Activated T-helper 17 cell treated with anti-CD3 and anti-CD28 coated beads, Interleukin-2, amount 50 U/mL, for 72 hours (primary cell): ENCODE measurements at places on chromosomes 16 and 17.

GRCh38 chr17:50098583-50098982 is 3.4 kb downstream of the PDK2 start:
- ATAC-seq = no peak

DNA sequence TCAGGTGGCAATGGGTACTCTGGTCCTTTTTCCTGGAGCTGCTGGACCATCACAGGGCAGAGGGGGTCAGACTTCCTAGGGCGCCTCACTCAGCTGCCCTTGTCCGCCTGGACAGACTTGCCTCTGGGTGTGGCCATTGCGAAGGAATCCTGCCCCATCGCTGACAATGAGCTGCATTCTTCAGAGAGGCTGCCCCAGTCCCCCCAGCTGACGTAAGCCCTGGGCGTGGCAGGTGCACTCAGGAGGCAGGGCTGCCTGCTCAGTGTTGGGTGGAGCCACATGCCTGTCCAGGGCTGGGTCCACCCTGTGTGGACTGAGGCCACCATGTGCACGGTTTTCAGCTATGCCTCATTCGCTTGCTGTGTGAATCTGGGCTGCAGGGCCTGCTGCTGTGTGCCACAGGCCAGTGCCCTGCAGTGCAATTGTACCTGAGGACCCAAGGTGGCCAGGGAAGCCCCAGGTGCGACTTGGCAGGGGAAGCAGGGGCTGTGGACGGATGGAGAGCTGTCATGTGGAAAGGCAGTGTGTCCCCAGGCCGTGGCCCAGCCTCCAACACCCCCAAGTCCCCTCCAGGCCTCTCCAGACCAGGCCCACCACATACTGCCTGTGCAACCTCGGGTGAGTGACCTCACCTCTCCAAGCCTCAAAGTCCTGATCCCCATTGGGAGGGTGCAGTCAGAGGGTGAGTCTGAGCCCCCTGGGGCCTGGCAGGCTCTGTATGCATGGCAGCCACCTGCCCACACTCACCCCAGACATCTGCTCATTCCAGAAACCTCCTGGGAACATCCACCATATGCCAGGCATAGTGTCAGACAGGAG is 14.0 kb upstream of the MPRIP start:
- no peak for ATAC-seq

DNA sequence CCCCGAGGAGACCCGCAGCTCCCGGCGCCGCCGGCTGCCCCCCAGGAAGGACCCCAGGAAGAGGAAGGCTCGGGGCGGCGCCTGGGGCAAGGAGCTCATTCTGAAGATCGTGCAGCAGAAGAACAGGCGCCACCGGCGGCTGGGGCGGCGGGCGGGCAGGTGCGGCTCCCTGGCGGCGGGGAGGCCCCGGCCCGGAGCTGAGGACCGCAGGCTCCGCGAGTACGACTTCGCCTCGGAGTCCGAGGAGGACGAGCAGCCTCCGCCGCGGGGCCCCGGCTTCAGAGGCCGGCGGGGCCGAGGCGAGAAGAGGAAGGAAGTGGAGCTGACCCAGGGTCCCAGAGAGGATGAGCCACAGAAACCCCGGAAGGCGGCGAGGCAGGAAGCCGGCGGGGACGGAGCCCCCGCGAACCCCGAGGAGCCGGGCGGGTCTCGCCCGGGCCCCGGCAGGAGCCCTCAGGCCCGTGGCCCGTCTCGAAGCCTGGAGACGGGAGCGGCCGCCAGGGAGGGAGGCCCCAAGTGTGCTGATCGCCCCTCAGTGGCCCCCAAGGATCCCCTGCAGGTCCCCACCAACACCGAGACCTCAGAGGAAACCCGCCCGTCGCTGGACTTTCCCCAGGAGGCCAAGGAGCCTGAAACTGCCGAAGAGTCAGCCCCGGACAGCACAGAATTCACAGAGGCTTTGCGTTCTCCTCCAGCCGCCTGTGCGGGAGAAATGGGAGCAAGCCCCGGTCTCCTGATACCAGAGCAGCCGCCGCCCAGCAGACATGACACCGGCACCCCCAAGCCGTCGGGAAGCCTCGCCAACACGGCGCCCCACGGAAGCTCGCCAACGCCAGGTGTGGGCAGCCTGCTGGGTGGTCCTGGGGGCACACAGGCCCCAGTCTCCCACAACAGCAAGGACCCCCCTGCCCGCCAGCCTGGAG is 22.3 kb upstream of the ZFPM1 start:
- ATAC-seq = peak; percentile 71

DNA sequence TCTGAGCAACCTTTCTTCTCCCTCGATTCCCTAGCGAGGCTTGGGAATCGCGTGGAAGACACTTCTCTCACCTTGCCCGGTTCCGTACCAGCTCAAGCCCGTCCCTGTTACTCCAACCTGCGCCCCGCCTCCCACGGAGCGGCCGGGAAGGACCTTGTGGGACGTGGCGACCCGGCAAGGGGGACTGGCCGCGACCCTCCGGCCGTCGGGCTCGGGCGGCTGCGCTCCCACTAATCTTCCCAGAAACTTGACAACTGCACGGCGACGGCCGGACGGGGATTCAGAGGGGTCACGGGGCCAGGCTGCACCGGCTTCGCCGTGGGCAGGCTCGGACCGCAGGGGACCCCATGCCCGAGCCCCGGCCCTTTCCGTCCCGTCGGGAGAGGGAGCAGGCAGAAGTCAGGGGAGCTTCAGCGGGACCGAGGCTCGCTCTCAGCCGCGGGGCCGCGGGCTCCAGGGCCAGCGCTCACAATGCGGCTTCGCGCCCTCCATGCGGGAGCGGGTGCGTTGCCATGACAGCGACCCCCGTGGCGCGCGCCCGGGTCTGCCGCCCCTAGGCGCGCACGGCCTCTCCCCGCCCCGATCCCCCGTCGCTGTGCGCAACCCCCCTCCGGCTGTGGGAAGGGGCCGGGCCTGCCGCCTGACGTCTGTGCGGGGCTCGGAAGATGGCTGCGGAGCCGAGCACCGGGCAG is at the start of gene SGSM2:
SGSM2 (plus strand) TSS at position 650 of the 692 bp plus-strand sequence. CDS start 188 bp downstream, outside the sequence.
- peak; percentile 45 for ATAC-seq

DNA sequence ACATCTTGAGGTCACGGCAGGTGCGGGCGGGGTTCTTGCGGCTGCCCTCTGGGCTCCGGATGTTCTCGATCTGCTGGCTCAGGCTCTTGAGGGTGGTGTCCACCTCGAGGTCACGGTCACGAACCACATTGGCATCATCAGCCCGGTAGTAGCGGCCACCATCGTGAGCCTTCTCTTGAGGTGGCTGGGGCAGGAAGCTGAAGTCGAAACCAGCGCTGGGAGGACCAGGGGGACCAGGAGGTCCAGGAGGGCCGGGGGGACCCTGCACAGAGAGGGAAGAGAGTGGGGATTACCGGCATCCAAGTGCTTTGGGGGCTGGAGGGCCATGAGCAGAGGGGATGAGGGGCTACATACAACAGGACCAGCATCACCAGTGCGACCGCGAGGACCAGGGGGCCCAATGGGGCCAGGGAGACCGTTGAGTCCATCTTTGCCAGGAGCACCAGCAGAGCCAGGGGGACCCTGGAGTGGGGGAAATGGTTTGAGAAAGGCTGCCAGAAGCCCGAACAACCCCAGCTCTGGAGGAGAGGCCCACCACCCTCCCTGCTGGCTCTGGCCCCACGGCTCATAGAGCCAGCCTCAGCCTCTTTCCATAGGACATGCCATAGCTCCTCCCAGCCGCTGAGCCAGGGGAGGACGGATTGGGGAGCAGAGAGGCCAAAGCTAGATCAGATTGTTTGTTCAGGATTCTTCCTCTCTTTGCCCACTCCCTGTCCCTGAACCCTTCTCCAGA is 14.6 kb downstream of the COL1A1 start:
- ATAC-seq = no peak

- no peak for ATAC-seq
Measured at GRCh38 chr16:3865241-3865640, 15.3 kb downstream of the CREBBP start.
